ENCODE measurements at places on chromosomes 11 and 22.

DNA sequence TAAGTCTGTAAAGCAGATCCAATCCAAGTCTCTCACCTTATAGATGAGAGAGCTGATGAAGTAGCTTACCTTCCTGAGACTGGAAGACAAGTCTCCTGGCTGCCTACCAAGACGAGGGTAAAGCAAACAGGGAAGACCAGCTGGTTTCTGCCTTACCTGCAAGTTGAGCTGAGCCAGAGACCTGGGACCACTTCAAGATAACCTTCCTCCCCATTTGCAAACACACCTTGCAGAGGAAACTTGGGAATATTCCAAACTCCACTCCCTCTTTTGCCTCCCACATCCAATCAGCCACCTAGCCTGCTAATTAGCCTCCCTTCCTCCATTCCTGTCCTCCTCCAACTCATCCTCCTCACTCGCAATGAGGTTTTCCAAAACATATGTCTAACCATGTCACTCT, 23.4 kb upstream of the ROBO3 start:
- DNase-seq = peak; percentile 61

DNA sequence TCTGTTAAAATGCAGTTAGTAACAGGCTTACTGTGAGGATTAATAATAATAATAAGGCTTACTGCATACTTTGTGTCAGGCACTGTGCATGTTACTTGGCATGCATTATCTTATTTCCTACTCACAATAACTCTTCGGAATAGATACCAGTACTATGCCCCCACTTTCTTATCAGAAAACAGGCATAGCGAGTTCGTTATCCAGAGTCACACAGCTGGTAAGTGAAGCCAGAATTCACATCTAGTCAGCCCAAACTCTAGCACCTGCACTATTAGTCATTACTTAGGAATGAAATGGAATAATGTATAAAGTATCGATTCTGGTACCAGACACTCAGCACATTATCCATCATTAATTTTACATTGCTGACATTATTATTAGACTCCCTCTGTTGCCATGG, 155.7 kb upstream of the BLID start:
- no peak for DNase-seq

GRCh38 chr11:85884581-85885021, 29.4 kb downstream of the CCDC83 start:
- DNase-seq = no peak

DNA sequence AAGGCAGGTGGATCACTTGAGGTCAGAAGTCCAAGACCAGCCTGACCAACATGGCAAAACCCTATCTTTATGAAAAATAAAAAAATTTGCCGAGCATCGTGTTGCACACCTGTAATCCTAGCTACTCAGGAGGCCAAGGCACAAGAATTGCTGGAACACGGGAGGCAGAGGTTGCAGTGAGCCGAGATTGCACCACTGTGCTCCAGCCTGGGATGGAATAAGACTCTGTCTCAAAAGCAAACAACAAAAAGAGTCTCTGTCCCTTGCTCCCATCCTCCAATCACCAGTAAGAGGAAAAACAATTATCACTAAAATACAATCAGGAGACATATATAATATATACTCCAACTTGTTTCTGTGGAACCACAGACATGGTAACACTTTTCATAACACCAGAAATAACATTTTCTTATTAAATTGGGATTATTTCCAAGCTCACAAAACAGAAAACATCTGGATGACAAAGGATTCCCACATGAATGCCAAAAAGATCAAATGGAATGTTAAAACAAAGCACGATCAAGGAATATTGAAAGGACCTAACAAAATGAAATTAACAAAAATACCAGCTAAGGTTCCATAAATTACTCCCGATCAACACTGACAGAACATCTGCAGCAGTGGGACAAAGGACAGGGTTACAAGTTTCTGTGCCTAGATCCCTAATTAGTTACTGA, 15.2 kb downstream of the FCHSD2 start:
- DNase-seq = peak; percentile 85

- peak; percentile 8 for DNase-seq
Measured at GRCh38 chr11:74682731-74683278, 48.4 kb downstream of the CHRDL2 start.

DNA sequence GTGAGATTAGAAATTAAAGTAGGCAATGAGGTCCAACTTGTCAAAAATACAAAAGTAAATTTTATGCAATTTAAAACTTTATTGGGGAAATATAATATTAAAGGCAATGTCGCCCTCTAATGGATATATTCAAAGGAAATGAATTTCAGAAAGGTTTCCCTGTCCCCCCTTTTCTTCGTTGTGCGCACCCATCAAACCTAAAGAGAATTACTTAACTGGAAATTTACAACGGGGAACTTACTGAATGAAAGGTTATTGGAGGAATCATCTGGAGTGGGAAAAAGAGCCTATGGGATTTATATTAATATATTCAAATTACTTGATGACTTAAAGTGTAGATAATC, 1.7 kb upstream of the ABTB2 start:
- no peak for DNase-seq

DNA sequence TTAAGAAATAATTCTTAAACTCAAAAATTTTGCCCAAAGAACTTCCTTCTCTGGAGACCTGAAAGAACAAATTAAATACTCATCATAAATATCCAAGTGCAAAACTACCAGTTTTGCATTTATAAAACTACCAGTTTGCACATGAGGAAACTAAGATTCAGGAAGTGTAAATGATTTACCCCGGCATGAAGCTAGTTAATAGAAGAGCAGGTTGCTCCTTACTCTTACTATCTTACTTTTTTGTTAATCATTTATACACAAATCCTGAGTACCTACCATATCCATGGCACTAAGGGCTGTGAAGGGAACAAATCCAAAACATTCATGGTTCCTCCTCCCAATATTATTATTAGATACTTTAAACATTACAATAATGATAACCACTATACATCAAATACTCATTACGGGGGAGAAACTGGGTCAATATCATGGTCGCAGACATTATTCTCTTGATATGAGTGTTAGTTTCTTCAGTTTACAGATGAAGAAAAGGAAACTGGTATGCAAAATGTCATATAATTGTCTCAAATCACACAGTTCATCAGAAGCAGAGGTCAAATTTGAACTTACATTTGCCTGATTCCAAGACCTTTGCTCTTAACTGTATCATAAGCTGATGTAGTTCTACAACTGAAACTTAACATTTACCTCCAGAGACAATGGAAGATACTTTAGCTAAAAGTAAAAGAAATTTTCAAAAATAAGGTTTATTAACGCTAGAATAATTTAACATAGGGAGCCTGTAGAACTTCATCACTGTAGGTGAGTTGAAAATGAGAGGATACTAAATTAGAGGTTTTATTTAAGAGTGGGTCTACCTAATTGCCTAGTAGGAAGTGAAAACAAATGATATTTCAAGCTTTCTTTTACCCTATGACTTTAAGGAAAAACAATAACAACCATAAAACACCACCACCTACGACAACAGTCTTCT, 74.5 kb downstream of the FAM76B start:
- DNase-seq = no peak

DNA sequence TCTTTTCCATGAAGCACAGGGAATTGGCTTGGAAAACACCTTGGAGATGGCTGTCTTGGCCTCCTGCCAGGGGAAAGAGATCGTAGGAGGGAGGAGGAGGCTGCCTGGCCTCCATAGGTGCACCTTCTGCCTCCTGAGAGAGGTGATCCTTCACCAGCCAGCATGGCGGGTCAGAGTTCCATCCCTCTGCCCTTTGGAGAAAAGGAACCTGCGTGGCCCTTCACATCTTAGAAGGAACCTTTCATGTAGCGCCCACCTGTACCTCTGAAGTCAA, 58.2 kb upstream of the DRD2 start:
- no peak for DNase-seq

DNA sequence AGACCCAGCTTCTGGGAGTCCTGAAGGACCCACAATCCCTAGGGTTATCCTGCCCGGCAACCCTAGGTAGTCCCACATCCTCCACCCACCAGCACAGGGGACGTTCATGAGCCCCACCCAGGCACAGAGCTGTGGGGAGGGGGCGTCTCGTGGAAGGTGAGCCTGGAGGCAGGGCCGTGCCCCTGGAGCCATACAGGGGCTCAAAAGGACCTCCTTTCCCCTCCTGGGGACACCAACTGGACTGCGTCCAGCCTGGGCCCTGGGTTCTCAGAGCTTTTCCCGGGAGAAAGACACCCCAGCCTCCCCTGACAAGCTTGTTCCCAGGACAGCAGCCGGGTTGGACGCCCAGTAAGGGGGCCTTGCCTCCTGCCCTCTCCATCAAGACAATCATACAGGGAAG, 78.4 kb downstream of the BRD1 start:
- no peak for DNase-seq

- DNase-seq = peak; percentile 59
Measured at GRCh38 chr11:19220903-19221724, 19.3 kb upstream of the CSRP3 start.
